NAMALWA (cell line): ENCODE measurements at places on chromosomes 16 and 17.
A peak's percentile ranks its signal among the peaks of the same experiment; 100 is the strongest.

DNA sequence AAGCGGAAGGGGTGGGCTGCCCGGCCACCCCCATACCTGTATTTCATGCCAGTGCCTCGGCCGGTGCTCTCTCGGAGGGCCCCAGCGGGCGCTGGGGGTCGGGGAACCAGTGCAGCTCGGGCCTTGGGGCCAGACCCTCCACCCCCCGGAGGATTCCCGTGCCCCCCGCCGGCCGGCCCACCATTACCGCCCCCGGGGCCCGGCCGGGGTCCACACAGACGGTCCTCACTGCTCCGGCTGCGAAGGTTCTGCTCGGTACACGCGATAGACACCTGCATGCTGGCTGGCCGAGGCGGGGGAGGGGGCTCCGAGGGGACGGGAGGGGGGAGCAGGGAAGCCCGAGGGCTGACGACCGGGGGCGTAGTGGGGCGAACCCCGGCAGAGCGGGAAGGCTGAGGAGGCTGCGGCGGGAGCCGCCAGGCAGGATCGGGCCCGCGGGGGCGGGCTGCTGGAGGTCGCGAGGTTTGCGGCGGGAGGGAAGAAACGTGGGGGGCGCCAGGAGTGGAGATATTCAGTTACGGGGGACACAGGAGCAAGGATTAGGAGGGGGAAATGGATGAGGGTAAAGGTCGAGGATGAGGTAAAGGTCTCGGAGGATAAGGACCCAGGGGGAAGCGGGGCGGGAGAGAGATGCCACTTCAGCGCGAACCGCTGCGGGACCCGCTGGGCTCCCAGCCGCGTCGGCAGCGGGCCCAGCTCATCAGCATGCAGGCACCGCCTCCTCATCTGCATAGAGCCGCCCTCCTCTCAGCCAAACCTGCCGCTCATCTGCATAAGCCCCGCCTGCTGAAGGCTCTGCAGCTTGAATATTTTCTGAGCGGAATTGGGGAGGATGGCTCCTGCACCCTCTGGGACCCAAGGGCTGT is at the start of gene KCNAB3:
TSS of gene KCNAB3 (minus strand) at position 699 of the 866 bp plus-strand sequence. CDS start at position 278, 421 bp downstream.
- DNase-seq: peak; percentile 82

GRCh38 chr16:2196162-2196980 is at the start of gene CASKIN1:
Gene CASKIN1, minus strand, starts transcription at chr16:2196605. Its CDS starts 173 bp downstream, at chr16:2196432.
- DNase-seq: no peak

- no peak for DNase-seq
These were observed 253.3 kb downstream of the SOX9 start for GRCh38 chr17:72373910-72374741.

- DNase-seq: peak; percentile 91
These were observed 23.7 kb upstream of the KDM8 start for GRCh38 chr16:27179500-27180072.

GRCh38 chr17:75664099-75664549 is 2.8 kb downstream of the RECQL5 start:
- DNase-seq: peak; percentile 97

DNA sequence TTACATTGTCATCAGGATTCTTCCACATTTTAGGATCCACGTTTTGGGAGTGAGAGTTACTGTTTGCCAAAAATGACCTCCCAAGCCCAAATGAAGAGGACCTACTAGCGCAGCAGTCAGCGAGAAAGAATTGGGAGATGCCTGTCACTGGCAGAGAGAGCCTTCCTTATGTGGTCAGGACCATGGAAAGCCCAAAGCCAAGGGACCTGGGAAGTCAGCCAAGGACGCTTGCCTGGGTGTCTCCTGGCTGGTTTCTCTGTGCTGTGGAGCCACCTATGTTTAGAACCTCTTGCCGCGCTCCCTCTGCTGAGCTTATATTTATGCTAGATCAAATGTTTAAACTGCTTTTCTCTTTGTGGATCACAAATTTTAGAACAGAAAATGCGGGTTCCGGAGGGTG is 24.9 kb upstream of the RHBDL3 start:
- no peak for DNase-seq

DNA sequence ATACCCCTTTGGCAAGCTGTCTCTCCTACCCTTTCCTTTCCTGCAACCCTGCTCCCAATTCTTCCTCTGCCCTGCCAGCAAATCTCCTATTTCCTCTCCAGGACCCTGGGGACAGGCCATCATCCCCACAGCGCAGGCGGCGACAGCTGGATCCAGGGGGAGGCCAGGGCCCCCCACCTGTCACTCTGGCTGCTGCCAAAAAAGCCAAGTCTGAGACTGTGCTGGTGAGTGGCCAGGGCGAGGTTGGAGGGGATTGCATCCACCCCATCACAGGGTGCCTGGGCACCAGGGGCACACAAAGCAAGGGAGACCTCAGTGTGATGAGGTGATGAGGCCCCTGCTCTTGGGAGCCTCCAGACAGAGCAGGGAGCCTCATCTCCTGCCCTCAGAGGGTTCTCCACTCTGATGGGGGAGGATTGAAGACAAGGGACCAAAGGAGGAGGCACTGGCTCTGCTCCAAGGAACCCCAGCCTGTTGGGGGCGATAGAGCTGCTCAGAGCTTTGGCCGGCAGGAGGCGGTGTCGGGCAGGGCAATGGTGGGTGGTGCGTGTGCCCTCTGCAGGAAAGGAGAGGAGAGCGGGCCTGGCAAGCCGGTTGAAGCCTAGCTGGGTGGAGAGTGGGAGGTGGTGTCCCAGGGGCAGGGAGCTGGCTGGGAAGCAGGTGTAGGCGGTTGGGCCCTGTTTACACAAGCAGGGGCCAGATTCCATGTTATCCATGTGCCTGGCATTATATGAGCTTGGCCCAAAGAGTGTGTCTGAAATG is 15.6 kb upstream of the PDK2 start:
- peak; percentile 30 for DNase-seq

- peak; percentile 94 for DNase-seq
These were observed 9.0 kb upstream of the KCTD5 start for GRCh38 chr16:2673066-2673999.

GRCh38 chr16:65700596-65700995 is 578.7 kb upstream of the CDH11 start:
- DNase-seq: no peak

GRCh38 chr16:80997964-80998620 is 8.6 kb downstream of the CMC2 start:
- DNase-seq: no peak

GRCh38 chr16:8847623-8848022 is 21.2 kb downstream of the CARHSP1 start:
- DNase-seq: no peak

DNA sequence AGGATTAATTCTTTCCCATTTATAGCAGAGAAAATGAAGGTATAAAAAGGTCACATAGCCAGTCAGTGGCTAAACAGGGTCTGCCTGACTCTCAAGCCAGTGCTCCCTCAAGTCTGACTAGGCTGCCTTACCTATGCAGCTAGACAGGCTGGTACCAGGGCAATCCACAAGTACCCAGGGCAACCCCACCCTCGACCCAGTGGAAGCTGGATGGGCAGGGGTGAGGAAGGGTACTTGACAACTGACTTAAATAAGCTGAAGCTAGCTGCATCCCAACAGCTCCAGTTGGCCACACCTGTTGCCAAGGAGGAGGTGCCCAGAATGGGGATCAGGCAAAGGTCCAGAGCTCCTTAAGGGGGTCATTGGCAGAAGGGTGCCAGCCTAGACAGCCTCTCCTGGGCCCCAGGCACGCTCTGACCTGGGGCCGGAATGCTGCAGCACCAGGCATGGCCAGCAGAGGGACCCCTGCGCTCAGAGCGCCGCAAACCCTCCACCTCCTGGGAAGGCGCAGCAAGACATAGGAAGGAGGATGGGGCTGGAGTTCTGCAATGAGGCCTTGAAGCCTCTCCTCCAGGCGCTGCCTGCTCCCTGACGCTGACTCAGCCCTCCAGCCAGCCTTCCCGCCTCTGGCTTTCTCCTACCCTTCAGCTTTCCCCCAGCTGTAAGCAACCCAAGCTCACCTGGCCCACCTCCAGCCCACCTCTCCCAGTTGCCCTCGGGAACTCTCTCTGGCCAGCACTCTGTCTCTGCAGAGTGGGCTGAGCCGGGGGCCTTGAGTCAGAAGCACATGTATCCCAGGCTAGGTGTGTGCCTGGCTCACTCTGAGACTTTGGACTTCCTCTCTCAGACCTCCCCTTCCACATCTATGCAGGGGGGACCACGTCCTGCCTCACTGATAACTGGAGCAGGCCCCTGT is 28.8 kb downstream of the MPP2 start:
- peak; percentile 69 for DNase-seq

- no peak for DNase-seq
These were observed 7.2 kb upstream of the CCL8 start for GRCh38 chr17:34312080-34312479.

GRCh38 chr17:50155115-50155819 is 4.8 kb upstream of the PPP1R9B start:
- DNase-seq: no peak

- DNase-seq: no peak
These were observed 80.0 kb downstream of the KLHDC4 start for GRCh38 chr16:87685766-87686165.

DNA sequence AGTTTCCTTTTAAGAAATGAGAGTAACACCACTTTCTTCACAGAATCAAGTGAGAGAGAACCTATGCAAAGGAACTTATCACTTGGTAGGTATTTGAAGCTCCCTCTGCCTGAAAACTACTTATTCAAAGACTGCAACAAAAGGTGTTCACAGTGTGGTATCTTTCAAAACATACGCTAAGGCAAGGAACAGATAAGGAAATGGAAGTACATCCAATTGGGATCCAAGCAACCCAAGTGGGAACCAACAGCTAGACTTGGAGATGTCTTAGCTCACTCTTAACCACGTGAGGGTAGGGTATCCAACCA is 431 bp upstream of the PPM1E start:
- DNase-seq: no peak
